ENCODE measurements at places on chromosomes 16 and 17.

GRCh38 chr17:40819528-40820125, 2.8 kb downstream of the KRT10 start:
- no peak for DNase-seq

DNA sequence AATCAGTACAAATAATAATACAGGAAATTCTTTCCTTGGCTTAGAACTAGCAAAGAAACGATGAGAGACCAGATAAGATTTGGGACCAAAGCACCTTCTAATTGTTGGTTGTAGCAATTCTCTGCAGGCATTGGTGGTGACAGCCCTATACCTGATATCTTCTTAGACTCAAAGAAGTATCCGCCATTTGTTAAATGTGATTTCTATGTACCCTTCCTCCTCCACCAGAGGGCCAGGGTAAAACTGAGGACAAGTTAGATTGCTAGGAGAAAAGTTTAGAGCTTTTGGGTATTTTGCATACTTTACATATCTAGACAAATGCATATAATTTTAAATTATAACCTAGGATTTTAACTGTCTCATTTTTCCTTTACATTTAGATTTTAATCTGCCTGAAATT, 304.3 kb downstream of the HS3ST4 start:
- DNase-seq, result no peak

DNA sequence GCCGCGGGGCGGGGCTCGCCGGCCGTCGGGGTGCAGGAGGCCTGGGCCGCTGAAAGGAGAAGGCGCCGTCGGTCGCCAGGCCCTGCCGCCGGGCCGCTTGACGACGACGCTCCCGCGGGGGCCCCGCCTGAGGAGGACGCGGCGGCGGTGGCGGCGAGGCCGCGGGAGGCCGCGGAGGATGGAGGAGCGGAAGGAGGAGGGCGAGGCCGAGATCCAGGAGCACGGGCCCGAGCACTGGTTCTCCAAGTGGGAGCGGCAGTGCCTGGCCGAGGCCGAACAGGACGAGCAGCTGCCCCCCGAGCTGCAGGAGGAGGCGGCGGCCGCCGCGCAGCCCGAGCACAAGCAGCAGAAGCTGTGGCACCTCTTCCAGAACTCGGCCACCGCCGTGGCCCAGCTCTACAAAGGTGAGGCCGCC, 430 bp downstream of the HAPSTR1 start:
- DNase-seq, result no peak

- no peak for DNase-seq
These were observed 89.9 kb downstream of the CYLD start for GRCh38 chr16:50831751-50832150.

- no peak for DNase-seq
These were observed 30.3 kb downstream of the CPSF4L start for GRCh38 chr17:73231395-73231794.

GRCh38 chr17:15048381-15048780, 216.7 kb downstream of the PMP22 start:
- no peak for DNase-seq

GRCh38 chr16:87735270-87736007, 30.3 kb downstream of the KLHDC4 start:
- DNase-seq, result no peak

- peak; percentile 85 for DNase-seq
These were observed 262.0 kb downstream of the CPPED1 start for GRCh38 chr16:12541672-12542071.

DNA sequence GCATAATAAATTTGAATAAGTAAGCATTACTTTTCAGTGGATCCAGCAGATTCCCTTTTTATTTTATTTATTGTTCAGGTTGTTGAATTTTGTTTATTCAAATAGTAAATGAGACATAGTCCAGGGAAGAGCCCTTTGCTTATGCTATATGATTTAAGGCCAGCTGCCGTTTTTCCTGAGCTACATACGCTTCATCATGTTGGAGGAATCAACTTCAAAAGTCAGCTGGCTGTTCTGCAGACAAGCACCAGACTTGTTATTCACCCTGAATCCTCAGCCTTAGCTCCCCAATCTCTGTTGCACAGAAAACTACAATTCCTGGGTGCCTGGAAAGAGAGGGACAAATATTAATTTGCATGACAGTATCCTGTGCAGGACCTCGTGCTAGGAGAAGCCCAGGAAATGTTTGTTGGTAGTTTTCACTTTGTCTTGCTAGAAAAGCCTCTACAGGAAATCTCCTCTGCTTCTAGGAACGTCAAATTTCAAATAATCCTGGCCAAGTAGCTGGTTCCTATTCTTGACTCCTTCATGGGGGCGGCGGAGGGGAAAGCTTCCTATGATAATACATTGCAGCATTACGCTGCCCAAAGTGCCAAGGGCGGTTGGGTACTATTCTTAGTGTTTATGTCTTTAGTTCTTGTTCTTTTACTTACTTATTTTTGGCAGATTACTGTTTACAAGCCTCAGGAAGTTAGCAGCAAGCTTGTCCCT, 101.6 kb downstream of the PRKCA start:
- no peak for DNase-seq

DNA sequence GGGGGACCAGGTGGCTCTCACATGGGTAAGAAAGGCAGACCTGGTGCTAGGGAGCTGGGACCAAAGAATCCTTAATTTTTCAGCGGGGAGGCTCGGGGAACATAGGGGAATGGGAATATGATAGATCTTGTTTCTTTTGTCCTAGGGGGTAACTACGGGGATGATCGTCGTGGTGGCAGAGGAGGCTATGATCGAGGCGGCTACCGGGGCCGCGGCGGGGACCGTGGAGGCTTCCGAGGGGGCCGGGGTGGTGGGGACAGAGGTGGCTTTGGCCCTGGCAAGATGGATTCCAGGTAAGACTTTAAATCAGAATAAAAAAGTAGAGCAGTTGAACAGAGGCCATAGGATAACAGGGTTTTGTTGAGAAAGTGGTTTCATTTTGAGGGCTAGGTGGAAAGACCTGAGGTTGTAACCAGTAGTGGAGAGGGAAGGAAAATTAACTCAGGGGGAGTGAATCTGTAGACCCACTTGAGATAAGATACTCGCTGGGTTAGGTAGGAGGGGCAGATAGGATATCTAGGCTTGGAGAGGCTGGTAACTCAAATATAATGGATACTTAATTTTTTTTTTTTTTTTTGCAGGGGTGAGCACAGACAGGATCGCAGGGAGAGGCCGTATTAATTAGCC, 11.0 kb downstream of the FUS start:
- DNase-seq, result no peak

GRCh38 chr17:45127548-45128300, 4.6 kb downstream of the PLCD3 start:
- no peak for DNase-seq

DNA sequence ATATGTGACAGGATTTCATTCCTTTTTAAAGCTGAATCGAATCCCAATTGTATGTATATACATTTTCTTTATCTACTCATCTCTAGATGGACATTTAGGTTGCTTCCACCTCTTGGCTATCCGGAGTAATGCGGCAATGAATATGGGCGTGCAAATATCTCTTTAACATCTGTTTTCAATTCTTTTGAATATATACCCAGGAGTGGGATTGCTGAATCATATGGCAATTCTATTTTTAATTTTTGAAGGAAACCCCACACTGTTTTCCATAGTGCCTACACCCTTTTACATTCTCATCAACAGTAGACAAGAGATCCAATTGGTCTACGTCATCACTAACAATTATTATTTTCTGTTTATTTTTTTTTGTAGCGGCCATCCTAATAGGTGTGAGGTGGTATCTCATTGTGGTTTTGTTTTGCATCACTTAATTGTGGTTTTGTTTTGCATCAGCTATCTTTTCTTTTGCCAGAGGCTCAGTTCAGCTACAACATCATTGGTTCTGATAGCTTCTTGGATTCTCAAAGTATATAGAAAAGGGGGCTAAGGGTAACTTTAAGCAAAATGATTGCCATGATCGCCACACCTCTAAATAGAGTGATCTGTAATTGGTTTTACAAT, 25.6 kb upstream of the MAP2K6 start:
- no peak for DNase-seq

DNA sequence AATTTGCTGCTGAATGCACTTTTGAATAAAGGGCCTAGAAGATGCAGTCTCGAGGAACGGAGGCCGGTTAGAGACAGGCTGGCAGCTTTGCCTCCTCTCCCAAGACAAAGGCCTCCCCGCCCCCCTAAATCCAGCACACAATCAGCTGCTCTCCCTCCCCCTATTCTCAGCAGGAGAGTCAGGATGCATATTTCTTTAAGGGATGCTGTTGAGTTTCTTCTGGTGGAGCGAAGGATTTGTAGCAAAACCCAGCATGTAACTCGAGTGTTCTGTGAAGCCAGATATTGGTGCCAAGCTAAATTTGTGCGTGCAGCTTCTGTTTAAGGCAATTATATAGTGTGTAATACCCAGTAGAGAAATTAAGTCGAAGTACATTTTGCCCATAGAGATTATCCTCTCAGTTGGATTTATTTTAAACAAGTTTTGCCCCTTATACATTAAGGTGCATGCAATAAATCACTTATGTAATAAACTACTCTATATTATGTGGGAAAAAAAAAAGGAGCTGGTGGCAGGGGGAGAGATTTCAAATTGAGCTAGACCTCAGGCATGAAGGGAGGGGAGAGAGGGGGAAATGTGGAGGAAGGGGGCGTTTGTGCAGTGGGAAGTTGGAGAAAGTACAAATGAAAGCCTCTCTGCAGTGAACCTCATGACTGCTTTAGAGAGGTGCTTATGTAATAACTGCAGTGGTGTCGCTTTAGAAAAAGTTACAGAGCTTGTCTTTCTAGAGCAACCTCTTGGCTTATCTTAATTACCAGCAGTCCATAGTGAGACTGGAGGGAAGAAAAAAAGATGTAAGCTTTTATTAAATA, 599.2 kb downstream of the MAF start:
- no peak for DNase-seq

GRCh38 chr16:68873635-68874471, 30.5 kb downstream of the TANGO6 start:
- no peak for DNase-seq

GRCh38 chr17:17320911-17321220, 17.7 kb downstream of the NT5M start:
- DNase-seq, result no peak

GRCh38 chr16:57108432-57108831, 16.0 kb downstream of the CPNE2 start:
- no peak for DNase-seq

DNA sequence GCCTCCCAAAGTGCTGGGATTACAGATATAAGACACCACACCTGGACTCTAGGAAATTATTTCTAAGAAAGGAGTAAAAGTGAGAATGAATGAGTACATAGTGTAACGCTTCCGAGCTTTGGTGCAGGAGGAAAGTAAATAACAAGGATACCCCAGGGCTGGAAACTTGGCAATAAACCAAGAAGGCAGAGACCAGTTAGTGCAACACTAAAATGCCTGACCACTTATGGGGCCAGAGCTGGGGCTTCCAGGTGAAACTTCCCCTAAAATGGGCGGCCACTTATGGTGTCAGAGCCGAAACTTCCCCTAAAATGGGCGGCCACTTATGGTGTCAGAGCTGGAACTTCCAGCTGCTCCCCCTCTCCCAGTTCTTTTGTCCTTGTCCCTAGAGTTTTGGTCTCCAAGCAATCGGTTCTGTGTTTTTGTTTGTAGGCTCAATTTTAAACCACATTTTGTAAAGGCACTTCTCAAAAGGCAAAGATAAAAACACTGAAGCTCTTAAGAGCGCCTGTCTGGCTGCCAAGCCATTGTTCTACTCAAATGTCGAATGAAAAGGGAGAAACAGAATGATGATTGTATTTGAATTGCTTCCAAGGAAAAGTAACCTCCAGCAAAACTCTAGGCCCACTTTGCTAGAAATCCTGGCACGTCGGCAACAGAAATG, 63.9 kb downstream of the NXN start:
- DNase-seq, result no peak
